ENCODE measurements at places on chromosomes 1 and 21.

DNA sequence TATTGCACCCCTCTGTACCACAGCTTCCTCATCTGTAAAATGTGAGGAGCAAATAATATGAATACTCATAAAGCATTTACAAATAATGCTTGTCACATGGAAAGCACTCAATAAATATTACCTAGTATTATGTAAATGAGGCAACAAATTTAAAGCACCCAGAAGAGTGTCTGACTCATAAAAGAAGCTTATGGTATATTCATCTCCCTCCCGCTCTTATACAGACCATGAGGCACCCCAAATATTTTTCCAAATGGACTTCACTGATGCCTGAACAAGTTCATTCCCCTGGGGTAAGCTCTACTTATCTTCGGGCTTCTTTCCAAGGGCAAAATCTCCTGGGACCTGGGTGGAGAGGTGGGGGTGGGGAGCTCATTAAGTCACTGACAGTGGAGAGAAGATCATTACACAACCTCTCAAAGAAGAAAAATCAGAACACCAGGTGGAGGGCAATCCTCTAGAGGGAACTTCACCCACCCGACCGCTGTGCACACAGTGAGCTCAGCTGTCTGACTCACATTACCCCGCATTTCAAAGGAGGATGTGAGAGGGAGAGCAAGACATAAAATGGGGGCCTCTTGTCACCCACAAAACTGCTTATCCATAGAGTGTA lies 166.2 kb downstream of the ASTN1 start:
- DNase-seq: no peak

GRCh38 chr1:52795464-52795863 lies 47.1 kb upstream of the ZYG11A start:
- DNase-seq: no peak

GRCh38 chr1:185073725-185074124 lies 28.4 kb downstream of the RNF2 start:
- DNase-seq: no peak

DNA sequence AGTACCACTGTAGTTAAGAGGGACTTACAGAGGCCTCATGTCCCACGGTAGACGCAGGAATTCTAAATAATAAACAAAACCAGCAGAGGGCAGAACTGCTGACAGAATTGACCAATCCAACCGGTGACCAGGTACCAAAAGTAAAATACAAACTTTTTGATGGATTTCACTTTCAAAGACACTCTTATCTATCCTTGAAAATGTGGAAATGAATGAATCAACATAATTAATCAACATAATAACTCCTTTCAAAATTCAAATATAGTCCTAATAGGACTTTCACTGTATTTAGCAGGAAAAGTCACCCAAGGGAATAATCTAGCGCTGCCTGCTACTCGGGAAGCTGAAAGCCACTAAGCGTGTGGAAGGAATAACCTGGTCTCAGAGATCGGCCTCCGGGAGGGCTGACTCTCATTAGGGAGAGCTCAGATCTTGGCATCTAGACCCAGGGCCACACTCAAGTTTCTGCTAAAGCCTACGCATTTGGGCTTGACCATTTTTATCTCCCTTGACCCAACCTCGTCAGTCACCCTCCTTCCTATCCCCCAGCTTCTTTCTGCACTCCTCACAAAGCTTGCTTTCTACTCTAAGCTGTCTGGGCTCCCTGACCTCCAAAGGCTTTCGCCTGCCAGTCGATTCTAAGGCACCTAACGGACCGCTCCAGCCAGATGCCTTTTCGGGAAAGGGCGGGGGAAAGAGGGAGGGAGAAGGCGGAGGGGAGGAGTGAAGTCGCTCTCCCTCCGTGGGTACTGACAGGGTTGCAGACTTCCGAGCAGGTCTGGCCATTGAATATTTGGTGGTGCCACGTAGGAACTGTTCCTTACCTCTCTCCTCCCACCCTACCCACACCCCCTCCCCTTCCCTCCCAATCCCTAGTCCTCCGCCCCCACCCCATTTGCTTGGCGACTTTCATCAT lies 1.6 kb downstream of the COL11A1 start:
- DNase-seq: peak; percentile 80

DNA sequence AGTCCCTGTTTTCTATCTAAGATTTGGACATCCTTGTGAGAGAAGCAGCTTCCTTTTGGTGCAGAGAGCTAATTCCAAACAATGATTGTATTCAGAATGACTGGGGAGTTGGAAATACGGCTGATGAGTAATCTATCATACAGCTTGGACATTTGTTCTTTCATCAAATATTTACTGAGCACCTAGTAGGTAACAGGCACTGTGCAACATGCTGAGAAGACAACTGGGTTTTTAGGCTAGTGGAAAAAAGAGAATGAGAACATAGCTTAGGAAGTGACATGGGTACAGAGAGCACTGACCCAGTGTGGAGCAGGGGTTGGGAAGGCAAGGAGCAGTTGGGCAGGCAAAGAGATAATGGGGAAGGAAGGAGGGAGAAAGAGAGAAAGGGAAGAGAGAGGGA lies 87.5 kb downstream of the TBX19 start:
- DNase-seq: no peak

DNA sequence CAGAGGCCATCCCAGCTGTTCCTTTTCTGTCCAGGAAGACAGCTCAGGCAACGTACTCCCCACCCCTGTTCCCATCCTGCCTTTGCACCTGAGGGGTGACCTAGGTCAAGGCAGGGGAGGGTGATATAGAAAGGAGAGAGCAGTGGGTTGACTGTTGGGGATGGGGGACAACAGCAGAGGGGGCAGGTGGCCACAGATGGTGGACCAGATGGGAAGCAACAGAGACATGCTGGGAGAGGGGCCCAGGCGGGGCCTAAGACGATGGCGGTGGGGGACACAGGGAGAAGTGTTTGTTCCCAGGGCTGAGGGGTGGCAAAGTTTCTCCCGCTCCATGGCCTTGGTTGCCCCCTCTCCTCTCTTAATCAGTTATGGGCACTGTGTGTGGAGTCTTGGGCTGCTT lies 6.3 kb downstream of the CELSR2 start:
- DNase-seq: no peak

GRCh38 chr1:42876009-42876408 lies 29.6 kb downstream of the ZNF691 start:
- no peak for DNase-seq

All from right forelimb (tissue), 1 donor.